Activated CD8-positive, alpha-beta T cell treated with anti-CD3 and anti-CD28 coated beads, Interleukin-2, amount 10 ng/mL, durations not matched to agents 7 days and 5 days (primary cell): ENCODE measurements at places on chromosomes 5 and 9. TPM values are rescaled to one million over a fixed set of nuclear protein-coding genes. Genes with fewer than 3 reads are reported as not detected.

DNA sequence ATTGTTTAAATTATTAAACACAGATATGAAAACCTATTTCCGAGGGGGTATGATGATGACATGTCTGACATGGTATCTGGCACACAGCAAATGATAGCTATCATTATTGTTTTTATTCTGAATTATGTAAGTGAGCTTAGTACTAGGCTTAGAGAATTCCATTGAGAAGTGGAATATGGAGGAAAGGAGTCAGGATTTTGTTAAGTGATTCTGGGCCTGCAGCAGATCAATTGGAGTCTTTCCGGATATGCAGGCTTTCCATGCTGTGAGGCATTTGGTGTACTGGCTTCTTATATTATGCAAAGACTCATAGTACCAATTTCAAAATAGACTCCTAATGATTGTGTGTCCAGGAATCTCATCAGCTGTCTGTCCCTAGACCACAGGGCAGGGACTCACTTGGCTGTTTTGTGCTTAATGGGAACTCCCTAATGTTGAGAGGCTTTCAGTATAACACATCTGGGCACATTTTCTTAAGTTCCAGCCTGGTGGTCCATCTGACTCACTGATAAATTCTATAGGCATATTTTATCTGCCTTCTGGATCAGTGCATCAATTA, 180.0 kb upstream of the KLF9 start:
- no peak for DNase-seq

GRCh38 chr5:132987531-132988408, 24.3 kb upstream of the AFF4 start:
- DNase-seq, result no peak

GRCh38 chr5:69136293-69136692, 30.7 kb upstream of the CCNB1 start:
- no peak for DNase-seq

DNA sequence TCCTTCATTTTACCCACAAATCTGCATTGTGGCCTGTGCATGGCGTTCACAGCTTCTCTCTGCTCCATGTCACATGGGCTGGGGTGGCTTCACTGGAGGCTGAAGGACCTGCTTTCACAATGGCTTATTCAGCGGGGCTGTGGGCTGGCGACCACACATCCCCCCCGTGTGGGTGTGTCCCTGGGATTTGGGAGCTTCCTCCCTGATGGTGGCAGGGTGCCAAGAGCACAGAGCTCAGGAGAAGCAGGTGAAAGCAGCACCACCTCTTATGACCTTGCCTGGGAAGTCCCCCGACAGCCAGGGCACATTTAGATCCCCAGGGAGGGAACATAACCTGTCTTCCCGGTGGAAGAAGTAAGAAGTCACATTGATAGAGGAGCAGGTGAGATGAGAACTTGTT, 5.0 kb upstream of the MED10 start:
- DNase-seq, result no peak

- no peak for DNase-seq
Measured at GRCh38 chr5:6752782-6753181, 39.5 kb downstream of the TENT4A start.

GRCh38 chr5:31731710-31732301, 92.9 kb downstream of the PDZD2 start:
- no peak for DNase-seq

DNA sequence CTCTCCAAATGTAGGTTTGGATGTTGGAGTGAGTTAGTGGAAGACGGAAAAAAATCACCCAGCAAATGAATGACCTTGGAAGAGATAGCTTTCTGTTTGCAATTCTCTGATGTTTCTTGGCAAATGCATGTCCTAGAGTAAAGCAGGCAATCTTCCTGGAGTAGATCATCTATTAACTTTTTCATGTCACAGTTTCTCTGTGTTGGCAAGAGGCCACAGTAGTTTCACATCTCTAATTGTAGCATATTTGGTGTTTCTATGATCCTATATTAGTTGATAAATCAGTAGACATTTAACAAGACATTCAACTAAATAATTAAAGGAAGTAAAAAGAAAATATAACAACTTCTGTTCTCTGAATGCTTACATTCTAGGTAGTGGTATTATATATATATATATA, 138.2 kb upstream of the MINAR2 start:
- no peak for DNase-seq

DNA sequence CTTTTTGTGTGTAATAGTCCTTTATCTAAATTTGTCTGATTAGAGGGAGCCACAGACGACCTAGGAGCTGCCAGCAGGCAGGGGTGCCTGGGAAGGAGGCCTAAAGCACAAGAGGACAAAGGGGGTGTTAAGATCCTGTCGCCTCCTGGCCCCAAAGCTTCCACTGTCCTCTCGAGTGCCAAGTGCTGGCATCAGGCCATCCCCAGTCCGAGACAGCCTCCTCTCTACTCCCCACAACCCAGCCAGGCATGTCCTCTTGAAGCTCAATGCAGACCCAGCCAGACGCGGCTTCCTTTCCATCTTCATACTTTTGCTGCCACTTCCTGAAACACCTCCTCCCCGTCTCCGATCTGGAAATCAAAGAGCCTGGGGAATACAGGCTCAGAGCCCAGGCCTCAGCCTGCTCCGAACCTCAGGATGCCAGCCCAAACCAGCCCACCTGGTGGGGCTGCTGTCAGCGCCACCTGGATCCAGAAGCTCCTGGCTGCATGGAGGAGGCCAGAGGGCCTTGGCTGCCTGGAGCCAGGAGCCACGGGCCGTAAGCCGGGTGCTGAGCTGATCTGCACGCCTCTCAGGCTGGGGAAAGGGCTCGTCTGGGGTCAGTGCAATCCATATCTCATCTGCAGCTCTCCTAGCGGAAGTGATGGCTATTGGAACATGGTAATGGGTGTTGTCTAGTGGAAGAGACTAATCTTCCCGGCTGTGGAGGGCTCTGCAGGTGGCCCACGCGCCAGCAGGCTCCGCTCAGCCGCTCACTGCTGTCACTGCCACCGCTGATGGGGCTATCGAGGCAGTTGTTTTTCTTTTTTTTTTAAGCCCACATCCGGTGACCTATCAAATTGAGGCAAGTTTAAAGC, 60.2 kb upstream of the FUBP3 start:
- no peak for DNase-seq

Gene GLIPR2
- 67.8 TPM for total RNA-seq

- DNase-seq, result no peak
Measured at GRCh38 chr5:67693956-67694809, 497.6 kb upstream of the CD180 start.

Gene NEUROG1
- total RNA-seq, result not detected

Gene TRPM3
- total RNA-seq, result not detected
